ENCODE measurements at places on chromosomes 7 and 10. TPM values are rescaled to one million over a fixed set of nuclear protein-coding genes. Genes with fewer than 3 reads are reported as not detected.

DNA sequence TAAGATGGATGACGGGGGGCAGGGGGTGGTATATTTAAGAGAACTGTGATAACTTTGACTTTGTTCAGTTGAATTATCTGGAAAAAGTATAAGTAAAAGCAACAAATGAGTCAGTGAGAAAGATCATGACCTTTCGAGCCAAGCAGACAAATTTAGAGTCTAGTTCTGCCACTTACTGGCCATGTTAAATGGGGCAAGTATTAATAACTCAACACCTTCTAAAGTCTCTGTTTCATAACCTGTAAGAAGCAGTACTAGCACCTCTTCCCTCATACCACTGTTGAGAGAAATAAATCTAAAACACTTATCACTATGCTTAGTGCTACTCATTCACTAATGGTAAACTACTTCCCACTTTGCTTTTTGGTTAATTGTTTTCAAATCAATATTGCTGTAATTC, 604.4 kb upstream of the LRRN3 start:
- no peak overlapping the region for H3K27ac ChIP-seq
- DNase-seq: no peak
- no peaks in the 10 kb centered on the region for H3K27me3 ChIP-seq
- peaks cover 5% of the 10 kb centered on the region for H3K36me3 ChIP-seq
- H3K4me3 ChIP-seq: no peak overlapping the region
- H3K4me1 ChIP-seq: peaks cover 9% of the 10 kb centered on the region

Gene TUBAL3
- total RNA-seq: 0.22 TPM

DNA sequence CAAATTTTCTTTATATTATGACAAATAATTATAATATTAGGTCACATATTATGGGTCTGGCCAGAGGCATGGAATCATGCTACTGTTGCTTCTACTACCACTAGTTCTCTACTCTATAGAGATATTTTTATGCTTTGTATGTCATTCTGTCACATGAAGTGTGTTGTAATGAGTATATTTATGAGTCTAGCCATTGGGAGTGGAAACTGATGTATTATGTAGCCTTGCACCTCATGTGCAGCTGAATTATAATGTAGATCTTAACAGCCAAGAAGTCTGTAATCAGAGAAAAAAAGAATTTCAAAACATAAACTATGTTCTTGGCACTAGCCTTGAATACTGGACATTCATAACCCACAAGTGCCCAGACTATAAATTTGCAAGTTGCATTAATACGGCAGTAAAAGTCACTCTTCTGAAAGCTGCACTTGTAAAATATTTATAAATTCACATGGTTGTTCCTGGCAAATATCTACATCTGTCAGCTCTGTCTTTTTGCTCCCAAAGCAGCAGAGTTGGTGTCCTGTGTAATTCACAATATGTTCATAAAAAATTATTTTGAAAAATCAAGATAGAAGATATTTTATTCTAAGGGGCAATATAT, 48.6 kb upstream of the SKAP2 start:
- no peak overlapping the region for H3K4me3 ChIP-seq
- no peaks in the 10 kb centered on the region for H3K27me3 ChIP-seq
- DNase-seq: no peak

DNA sequence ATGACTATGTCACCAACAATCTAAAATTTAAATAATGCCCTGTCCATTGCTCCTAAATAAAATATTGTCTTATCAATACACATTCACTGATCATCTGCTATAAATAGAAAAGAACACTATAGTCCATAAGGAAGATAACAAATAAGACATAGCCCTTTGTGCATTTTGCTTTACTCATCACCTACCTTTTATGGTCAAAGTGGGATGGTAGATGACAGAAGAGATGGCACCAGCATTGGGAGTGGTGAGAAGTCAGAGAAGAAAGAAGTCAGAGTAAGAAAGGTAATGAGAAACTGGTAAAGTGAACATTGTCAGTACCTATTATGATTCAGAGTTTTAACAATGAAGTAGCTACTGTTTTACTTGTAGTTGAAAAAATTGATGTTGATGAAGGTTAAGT, 31.1 kb downstream of the SEMA3E start:
- H3K36me3 ChIP-seq: no peaks in the 10 kb centered on the region
- no peaks in the 10 kb centered on the region for H3K27me3 ChIP-seq
- H3K27ac ChIP-seq: no peak overlapping the region
- no peak overlapping the region for H3K4me3 ChIP-seq
- DNase-seq: no peak

DNA sequence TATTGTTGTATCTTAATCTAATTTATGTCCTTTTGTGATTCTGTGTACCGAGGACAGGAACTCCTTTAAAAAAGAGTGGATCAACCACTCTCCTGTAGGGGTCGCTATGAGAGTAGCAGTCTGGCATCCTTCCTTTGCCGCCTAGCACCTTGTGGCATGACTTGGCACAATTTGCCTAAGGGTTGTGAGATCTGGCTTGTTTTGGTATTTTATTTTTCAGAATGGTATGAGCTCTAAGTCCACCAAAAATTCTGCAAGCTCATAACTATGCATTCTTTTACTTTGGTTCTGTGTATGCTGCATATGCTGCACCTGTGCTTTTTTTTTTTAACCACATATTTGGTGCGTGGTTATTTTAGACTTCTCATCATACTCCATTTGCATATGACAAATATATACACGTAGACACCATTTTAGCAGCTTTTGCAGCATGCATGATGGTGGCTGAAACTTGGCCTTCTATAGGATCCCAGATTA, 112.8 kb downstream of the CDK14 start:
- no peaks in the 10 kb centered on the region for H3K27me3 ChIP-seq
- H3K4me3 ChIP-seq: no peak overlapping the region
- no peak for DNase-seq
- no peak overlapping the region for H3K27ac ChIP-seq
- peaks cover 25% of the 10 kb centered on the region for H3K4me1 ChIP-seq

DNA sequence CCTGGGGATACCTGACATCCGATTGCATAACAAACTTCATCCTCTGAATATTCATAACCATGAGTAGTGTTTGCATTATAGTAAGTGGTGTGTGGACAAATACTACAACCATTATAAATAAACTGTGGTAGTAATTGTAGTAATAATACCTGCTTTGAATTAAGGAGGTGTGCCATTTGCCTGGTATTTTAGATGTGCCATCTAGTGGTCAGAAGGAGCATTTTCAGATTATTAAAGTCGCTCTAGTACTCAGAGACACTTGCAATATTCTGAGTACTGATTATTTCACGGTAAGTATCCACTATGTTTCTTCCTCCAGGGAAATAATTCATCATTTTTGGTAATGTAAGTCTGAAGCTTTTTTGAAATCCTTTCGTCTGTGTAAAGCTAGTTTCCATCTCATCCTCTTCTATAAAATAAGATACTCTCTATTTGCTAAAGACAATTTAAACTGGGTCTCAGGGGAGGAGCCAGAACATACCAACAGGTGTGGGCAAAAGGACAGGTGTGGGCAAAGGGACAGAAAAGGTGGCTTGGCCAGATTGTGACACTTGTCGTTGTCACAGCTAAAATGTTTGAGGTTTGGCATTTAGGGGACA, 115.3 kb upstream of the WDR11 start:
- no peaks in the 10 kb centered on the region for H3K36me3 ChIP-seq
- H3K27ac ChIP-seq: no peak overlapping the region
- no peaks in the 10 kb centered on the region for H3K4me1 ChIP-seq
- H3K4me3 ChIP-seq: no peak overlapping the region
- H3K27me3 ChIP-seq: peaks cover 52% of the 10 kb centered on the region

DNA sequence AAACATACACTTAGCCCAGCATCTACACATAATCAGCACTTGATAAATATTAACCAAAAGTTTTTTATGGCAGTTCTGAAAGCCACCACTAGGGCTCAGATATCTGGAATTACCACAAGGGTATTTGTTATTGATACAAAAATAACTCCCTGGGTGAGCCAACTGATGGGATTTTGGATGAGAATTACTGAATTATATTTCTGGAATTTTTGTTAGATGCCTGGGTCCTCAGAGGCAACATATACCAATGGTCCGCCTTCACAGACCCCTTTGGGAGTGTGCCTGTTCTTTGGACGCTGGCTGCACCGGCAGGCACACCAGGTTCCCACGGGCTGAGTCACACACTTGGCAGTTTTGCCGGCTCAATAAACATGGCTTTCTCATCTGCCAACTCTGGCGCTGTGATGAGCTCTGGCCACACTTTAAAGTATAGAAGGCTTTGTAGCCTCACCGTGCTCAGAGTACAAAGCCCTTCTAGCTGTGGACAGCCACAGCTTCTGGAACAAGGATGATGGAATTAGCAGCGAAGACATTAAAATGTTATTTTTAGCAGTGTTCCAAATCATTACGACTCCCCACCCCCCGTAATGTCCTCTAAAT, 24.5 kb upstream of the EEPD1 start:
- H3K4me3 ChIP-seq: no peak overlapping the region
- H3K27ac ChIP-seq: no peak overlapping the region
- H3K4me1 ChIP-seq: peaks cover 9% of the 10 kb centered on the region
- H3K36me3 ChIP-seq: no peaks in the 10 kb centered on the region

Gene EIF5AL1
- 0.07 TPM for total RNA-seq

GRCh38 chr10:109863775-109864174, 59.5 kb downstream of the XPNPEP1 start:
- H3K27me3 ChIP-seq: no peaks in the 10 kb centered on the region
- peaks cover 8% of the 10 kb centered on the region for H3K4me1 ChIP-seq
- no peak overlapping the region for H3K4me3 ChIP-seq
- no peak for DNase-seq
- H3K36me3 ChIP-seq: peaks cover 47% of the 10 kb centered on the region

Gene ABCC2
- total RNA-seq: 0.87 TPM

DNA sequence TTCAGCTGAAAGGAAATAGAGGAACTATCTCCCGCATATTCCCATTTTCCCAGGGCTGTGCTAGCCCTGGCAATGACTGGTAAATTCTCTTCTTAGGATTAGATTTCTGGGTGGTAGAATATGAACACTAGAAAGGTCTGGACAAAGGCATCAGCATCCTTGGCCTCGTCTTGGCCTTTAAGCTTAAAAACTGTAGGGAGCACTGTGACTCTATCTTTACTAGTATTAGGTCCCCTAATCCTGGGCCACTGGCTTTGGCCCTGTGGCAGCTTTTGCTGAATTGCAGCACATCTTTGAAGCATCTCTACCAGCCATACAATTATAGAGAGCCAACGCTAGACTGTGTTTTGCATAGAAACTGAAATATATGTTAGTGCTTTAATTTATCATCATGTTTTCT, 41.5 kb upstream of the EBLN1 start:
- no peak overlapping the region for H3K4me3 ChIP-seq
- peaks cover 79% of the 10 kb centered on the region for H3K27me3 ChIP-seq
- no peaks in the 10 kb centered on the region for H3K4me1 ChIP-seq
- no peak for DNase-seq
- H3K27ac ChIP-seq: no peak overlapping the region
- H3K36me3 ChIP-seq: no peaks in the 10 kb centered on the region

GRCh38 chr10:46541017-46541661, 15.3 kb downstream of the GPRIN2 start:
- H3K36me3 ChIP-seq: no peaks in the 10 kb centered on the region
- H3K4me1 ChIP-seq: peaks cover 17% of the 10 kb centered on the region
- H3K27ac ChIP-seq: no peak overlapping the region

DNA sequence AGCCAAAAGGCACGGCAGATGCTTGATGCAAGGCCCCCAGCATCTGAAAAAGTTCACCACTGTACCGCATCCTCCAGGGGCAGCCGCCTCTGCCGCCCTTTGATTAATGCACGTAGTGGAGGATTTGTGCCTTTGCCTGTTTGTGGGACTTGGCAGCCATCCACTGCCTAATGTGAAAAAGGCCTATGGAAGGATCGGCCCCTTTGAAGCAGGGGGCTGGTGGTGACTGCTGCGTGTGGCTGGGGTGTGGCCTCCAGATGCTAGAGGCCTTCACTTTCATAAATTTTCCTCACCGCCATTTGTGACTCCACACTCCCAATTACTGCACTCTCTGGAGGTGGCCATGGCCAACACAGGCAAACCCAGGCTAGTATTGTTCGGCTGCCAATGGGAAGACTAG, 226.0 kb downstream of the BMPER start:
- no peak overlapping the region for H3K4me3 ChIP-seq
- H3K27ac ChIP-seq: no peak overlapping the region
- DNase-seq: no peak
- H3K4me1 ChIP-seq: peaks cover 18% of the 10 kb centered on the region
- no peaks in the 10 kb centered on the region for H3K36me3 ChIP-seq
- no peaks in the 10 kb centered on the region for H3K27me3 ChIP-seq

DNA sequence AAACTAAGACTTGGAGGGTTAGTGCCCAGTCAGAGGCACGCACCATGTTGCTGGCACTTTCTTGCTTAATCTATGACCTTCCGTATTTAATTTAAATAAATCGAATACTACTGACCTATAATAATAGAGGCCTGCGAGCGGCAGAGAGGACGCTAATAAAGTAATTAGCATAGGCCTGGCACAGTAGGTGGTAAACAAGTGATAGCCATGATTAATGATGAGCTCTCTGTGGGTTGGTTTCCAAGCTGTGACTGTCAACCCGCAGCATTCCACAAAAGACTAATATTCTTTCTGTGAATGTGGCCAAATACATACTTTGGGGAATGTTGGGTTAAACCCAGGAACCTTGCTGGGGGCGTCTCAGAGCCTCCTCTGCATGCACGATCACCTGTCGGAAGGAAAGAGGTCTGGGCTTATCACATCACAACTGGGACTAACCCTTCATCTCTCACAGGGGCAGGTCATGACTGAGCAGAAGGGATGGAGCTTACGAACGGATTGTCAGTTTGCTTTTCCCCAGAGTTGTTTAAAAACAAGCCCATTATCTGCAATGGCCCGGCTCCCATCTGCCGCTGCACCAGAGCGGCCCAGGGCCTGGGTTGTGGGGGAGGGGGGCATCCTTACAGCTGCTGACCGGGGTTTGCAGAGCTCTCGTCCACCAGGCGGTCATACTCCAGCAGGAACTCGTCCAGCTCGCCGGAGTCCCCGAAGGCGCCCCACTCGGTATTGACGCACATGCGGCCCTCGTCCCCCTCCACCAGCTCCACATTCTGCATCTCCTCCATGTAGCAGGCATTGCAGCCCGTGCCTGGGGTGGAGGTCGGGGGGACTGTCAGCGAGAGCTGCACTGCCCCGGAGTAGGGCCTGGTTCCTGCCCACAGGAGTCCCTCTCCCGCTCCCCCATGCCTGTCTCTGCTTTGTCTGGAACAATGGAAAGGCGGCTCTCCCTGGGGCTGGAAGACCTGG, 6.2 kb upstream of the MYL7 start:
- no peak for DNase-seq
- H3K4me1 ChIP-seq: peaks cover 15% of the 10 kb centered on the region
- H3K36me3 ChIP-seq: no peaks in the 10 kb centered on the region
- H3K27me3 ChIP-seq: peaks cover 34% of the 10 kb centered on the region
- H3K27ac ChIP-seq: peak overlapping the region; percentile 75

GRCh38 chr10:75115137-75115536, 3.7 kb downstream of the SAMD8 start:
- peak overlapping the region; percentile 52 for H3K27ac ChIP-seq
- DNase-seq: no peak
- H3K4me1 ChIP-seq: peaks cover 40% of the 10 kb centered on the region
- H3K4me3 ChIP-seq: no peak overlapping the region
- H3K27me3 ChIP-seq: no peaks in the 10 kb centered on the region
- no peaks in the 10 kb centered on the region for H3K36me3 ChIP-seq

Gene SEMA3D
- 272 TPM for total RNA-seq

Measured in mesothelial cell of epicardium (in vitro differentiated cells).